Ascending aorta (tissue), 2 donors: ENCODE measurements at places on chromosomes 2 and 18. TPM values are rescaled to one million over a fixed set of nuclear protein-coding genes. Genes with fewer than 3 reads are reported as not detected.

EFR3B gene
- 0.32 TPM for total RNA-seq

CFLAR gene
- total RNA-seq: 112 TPM

C2orf81 gene
- 10.3 TPM for total RNA-seq

C2orf92 gene
- total RNA-seq: 4.6 TPM

CDH7 gene
- total RNA-seq: not detected

DNA sequence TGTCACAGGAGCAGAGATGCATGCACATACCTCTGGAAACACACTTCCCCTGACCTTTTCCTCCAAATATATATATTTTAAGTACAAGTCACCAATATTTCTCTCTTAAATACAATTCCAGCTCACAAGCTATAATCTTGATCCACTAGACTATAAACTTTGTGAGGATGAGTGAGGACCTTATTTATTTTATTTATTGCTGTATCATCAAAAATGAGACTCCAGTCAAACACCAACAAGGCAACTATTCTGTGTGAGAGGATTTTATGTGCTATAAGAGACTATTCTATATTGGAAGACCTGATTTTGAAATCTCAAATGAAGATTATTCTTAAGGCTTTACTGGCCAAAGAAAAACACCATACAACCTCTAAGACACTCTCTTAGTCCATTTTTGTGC, 1352.2 kb downstream of the SUCLG1 start:
- DNase-seq: no peak

GRCh38 chr2:165645930-165646831, 147.9 kb downstream of the GALNT3 start:
- DNase-seq: no peak

DNA sequence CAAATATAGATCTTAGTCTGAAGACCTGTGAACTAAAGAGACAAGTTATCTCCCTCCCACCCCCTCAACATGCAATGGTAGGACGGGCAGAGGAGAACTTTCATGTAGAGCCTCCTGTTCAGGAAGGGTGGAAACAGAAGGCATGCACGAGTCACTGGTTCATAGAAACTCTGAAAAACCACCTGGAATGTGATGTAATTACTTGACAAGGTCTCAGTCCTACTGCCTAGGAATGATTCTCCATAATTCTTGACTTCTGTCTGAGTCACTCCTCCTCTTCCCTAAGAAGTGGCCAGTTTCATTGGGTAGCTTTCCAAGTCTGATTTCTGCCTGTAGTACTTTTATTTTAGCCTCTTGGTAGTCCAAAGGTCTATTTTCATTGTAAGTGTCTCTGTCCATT, 277.3 kb downstream of the PTPRM start:
- no peak for DNase-seq

DNA sequence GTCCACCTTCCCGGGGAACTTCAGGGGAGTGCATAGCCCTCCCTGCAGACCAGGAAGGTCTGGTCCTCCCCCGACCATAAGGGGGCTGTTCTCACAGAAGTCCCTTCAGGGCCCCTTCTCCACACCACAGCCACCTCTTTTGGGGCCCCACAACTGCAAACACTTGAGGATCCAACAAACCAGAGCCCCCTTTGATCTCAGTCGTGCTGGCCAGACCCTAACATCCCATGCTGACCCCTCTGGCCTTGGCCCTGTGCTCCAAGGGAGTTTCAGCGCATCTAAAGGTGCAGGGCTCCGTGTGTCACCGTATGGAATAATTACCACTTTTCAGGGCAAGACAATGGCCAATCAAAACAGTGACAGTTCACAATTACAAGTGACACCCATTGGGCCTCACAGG, 57.7 kb downstream of the ADNP2 start:
- DNase-seq: no peak

DNA sequence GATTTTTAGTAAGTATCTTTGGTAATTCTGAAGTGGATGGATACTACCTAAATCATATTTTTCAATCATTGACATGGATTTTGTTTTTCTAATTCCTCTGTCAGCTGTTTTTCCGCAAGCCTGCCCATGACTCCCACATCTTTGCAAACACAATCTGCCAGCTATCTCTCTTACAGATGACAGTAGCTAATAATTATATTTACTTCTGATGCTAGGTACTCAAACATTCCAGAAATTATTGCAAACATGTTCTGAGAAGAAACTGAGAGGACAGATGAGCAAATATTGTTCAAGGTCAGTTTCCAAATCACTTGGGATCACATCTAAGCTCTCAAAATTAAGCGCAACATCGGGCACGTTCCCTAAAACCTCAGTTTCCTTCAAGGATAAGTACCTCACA, 270.0 kb upstream of the CDH19 start:
- no peak for DNase-seq

- peak; percentile 37 for DNase-seq
These were observed 70.5 kb upstream of the ZNF516 start for GRCh38 chr18:76565238-76566173.

DNA sequence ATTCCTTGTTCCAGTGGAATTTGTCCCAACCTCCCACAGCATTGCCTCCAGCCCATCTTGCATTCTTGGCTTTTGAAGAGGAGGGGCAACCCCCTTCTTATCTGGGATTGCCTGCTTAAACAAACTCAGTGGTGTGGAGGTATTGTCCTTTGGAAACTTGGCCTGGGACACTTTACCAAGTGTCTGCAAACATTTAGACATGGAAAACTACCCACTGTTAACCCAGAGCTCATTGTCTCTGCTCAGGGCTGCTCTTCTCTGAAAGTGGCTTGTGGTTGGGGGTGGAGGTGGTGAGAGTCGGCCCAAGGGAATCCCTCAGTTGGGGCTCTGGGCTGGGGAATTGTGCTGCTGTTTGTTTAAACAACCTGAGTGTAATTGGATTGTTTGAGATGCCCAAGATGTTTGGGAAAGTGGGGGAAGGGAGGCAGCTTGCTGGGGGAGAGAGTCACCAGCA, 178.3 kb upstream of the GATA6 start:
- DNase-seq: no peak
